ENCODE measurements at places on chromosomes 12 and 14. TPM values are rescaled to one million over a fixed set of nuclear protein-coding genes. Genes with fewer than 3 reads are reported as not detected.

The SLCO1B1 gene
- not detected for total RNA-seq

The NANOG gene
- not detected for total RNA-seq

The GPRC5D gene
- total RNA-seq = not detected

The LDHB gene
- 890 TPM for total RNA-seq

The SERPINA10 gene
- total RNA-seq = under 0.01 TPM

The SMIM41 gene
- not detected for total RNA-seq

The LRRK2 gene
- total RNA-seq = 5.9 TPM

The SMOC1 gene
- total RNA-seq = 0.85 TPM

Data from regular cardiac myocyte (primary cell).